ENCODE measurements at places on chromosomes 3 and 15.
A peak's percentile ranks its signal among the peaks of the same experiment; 100 is the strongest.

DNA sequence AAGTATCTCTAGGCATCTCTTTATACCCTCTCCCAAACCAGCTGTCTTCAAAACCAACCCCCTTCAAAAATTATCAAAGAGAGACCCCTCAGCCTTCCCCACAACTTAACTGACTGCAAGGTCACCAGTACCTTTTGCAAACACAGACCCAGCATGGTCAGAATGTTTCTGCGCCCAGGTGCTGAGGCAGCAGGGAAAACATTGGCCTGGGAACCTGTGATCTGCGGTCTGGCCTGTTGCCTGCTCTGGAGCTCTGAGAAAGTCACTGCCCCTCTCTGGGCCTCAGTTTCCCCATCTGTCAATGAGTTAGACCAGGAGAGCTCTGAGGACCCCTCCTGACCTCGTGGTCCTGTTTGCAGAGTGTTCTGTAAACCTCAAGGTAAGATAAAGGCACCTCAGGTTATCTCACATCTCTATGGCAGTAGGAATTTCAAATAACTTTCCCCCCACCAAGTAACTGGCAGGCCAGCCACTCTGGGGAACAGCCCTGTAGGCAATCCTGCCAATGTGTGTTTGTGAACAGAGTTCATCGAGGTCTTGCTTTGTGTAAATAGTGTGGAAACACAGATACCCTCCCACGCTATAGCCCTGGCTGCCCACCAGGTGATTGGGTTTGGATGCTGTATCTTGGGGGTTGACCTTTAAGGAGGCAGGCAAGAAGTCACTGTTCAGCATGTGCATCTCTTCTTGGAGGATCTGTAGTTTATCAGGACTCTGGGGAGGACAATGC lies 50.0 kb upstream of the SMAD6 start:
- no peak for ATAC-seq

GRCh38 chr3:136883967-136884720 lies 22.1 kb downstream of the NCK1 start:
- ATAC-seq: no peak

GRCh38 chr3:14672588-14672987 lies 2.4 kb upstream of the C3orf20 start:
- no peak for ATAC-seq

GRCh38 chr15:40684381-40684780 lies 10.6 kb upstream of the RAD51 start:
- ATAC-seq: no peak

GRCh38 chr3:143810166-143810952 lies 37.9 kb downstream of the SLC9A9 start:
- ATAC-seq: peak; percentile 83

DNA sequence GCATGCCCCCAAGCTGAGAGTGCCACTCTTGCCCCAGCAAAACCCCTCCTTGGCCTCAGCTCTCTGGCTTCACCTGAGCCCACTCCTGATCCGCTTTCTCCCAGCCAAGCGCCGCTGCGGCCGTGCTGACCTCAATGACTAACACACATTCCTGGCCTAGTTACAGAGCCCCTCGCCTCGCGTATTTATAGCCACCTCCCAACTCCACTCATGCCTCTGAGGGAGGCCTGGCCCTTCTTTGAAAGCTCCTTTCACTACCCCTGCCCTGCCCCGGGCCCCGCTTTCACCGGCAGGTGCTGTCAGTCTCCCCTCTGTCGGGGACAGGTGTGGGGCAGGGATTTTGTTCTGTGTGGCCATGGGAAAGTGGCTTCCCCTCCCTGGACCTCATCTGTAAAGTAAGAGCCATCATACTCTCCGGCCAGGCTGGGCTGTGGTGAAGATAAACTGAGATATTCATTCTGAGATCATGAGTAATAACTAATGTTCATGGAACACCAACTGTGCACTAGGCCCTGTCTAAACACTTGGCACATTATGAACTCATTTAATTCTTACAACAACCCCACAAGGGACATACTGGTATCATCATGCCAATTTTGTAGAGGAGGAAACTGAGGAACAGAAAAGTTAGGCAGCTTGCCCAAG lies 13.2 kb upstream of the ATP2B2 start:
- ATAC-seq: no peak

DNA sequence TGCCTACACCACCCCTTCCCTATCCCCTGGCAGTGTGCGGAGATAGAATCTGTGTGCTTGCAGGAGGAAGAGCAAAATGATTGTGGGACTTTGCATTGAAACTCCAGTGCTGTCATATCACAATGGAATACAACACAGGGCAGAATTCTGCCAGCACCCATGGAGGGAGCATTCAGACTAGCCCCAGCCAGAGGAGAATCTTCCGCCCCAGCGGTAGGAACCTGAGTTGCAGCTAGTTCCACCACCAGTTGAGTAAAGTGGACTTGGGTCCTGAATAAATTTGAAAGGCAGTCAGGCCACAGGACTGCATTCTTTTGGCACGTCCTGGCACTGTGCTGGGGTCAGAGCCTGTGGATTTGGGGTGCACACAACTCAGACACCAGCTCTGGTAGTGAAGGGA lies 27.5 kb downstream of the NCBP2 start:
- no peak for ATAC-seq

DNA sequence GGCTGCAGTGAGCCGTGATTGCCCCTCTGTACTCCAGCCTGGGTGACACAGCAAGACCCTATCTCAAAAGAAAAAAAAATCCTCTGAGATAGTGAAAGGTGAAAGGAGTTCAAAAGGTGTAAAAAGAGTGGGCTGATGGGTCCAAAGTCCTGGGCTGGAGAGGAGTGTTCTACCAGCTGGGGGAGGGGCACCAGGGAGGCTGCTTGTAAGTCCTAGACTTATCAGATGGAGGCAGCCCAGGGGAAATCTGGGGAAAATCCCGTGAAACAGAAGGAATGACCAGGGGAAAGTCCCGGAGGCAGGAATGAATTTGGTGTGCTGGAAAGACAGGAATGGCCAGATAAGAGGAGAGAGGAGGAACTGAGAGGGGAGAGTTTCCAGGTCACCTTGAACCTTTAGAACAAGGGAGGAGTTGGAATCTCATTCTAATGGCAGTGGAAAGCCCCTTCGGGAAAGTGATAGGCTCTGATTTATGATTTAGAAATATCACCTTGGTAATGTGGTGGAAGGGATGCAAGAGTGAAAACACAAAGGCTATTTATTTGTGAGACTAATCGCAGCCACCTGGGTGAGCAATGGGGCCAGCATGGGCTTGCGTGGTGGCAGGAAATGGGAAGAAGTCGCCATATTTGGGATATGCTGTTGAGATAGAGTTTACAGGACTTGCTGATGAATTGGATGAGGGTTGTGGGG lies 23.4 kb upstream of the PPP4R2 start:
- ATAC-seq: no peak

- no peak for ATAC-seq
Observed at GRCh38 chr3:174846055-174846454, 13.1 kb upstream of the NAALADL2 start.
